Stimulated activated CD4-positive, alpha-beta T cell treated with anti-CD3 and anti-CD28 coated beads, Interleukin-2, amount 100 ng/mL, for 48 hours (primary cell): ENCODE measurements at places on chromosomes 2 and 18.

DNA sequence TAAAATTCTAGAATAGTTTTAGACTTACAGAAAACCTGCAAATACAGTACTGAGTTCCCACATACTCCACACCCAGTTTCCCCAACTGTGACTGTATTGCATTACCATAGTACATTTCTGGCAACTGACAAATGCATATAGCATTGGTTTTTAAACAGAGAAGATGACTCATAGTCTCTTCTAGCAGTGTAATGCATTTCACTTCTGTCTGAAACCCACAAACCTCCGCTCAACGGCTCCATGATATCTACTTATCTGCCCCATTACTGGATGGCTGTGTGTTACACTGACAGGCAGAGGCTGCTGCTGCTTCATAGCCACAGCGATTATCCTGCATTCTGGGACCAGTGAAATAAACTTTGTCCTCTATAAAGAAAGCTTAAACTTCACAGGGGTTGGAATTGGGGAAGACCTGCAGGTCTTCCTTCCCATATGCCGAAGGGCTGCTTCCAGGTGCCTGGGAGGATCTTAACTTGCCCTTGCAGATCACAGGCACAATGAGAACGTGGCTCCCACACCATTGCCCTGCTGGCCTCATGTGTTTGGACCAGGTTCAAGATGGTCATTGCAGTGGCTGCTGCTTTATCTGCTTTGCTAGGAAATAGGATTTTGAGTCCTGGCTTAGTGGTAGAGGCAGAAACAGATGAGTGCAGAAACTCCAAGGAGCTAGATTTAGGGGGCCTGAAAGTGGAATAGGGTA lies 742.6 kb upstream of the HS6ST1 start:
- no peak for DNase-seq

GRCh38 chr2:12549641-12550040 lies 167.1 kb upstream of the TRIB2 start:
- DNase-seq: no peak

GRCh38 chr2:203763938-203764664 lies 57.7 kb downstream of the CD28 start:
- no peak for DNase-seq

DNA sequence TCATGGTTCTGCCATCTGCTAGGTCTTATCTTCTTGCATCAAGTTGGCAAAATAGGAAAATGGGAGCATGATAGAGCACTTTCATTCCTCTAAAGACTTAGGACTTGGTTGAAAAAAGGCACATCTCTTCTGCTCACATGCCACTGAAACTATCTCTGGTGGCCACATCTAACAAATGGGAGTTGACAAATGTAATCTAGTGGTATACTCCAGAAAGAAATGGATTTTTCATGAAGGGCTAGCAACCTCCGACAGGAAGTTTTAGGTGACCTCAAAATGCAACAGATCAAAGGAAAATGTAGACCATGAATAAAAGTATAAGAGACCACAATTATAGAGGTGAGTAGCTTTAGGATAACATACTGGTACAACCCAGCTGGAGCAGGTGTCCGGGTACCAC lies 224.1 kb downstream of the SETBP1 start:
- DNase-seq: no peak

DNA sequence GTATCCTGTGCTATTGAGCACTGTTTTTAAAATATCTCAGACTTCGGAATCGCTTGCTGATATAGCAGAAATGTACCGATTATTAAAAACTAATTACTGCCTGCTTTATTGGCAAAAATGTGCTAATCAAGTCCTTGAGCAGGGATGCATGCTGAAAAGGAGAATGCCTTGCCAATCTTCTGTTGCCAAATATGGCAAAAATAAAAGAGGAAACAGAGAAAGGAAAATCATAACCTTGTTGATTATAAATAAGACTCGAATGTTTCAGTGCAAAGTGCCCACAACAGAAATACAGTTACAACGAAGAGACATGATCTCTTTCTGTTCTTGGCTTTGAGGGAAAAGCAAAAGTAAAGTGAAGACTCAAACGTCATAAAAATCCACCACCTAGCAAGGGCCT lies 248.5 kb downstream of the TMEM182 start:
- DNase-seq: no peak

DNA sequence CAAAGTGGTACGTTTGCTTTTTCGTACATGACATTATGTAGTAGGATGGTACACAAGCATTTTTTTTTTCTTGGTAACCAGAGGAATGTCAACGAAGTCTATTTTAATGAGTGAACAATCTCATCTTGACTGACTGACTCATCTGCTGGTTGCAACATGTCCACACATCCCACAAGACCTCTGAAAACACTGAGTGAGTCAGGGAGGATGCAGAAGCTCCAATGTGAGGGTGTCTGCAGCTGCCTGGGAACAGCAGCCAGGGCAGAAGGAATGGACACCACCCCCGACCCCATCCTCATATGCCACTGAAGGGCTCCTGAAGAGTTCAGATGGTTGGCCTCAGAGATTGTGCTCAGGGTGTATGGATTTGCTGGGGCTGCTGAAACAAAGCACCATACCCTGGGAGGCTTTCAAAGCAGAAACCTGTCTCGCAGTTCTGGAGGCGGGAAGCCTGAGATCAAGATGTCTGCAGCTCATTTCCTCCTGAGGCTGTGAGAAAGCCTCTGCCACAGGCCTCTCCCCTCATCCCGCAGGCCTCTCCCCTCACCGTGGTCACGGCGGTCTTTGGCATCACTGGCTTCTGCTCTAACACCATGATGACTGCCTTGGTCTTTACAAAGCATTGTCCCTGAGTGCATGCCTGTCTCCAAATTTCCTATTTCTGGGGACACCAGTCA lies 124.6 kb downstream of the LRATD1 start:
- no peak for DNase-seq

- DNase-seq: no peak
Observed at GRCh38 chr2:21415234-21415633, 291.5 kb downstream of the TDRD15 start.

- no peak for DNase-seq
Observed at GRCh38 chr18:59853380-59853779, 46.4 kb upstream of the PMAIP1 start.

GRCh38 chr18:58823412-58823811 lies 41.3 kb upstream of the ZNF532 start:
- no peak for DNase-seq

GRCh38 chr2:200679127-200679526 lies 93.3 kb downstream of the AOX1 start:
- no peak for DNase-seq

- no peak for DNase-seq
Observed at GRCh38 chr2:141384676-141385075, 746.1 kb downstream of the LRP1B start.

- DNase-seq: no peak
Observed at GRCh38 chr2:68857202-68857845, 13.9 kb downstream of the BMP10 start.

DNA sequence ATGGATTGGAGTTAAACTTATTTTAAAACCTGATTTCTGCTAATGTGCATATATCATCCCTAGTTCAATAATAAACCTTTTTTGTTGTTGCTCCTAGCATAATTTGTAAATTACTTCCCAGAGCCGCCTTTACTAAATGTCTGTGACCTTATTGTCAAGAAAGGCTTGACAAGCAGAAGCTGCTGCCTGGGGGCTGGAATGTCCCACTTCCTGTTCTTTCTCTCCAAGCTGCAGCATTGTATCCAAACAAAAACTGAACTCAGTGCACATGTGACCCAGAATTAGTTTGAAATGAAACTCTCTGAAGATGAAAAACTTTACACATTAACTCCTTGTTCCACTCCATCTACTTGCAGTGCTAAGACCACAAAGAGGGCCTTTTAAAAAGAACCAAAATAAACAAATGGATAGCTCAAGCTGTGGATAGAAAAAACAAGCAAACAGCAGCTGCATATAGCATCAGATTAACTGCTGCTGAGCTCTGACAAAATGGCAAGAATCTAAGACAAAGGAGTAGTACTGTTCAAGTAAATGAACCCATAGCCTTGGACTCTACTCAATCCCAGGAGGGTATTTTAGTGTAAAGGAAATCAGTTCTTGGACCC lies 99.8 kb upstream of the NEUROD1 start:
- no peak for DNase-seq

GRCh38 chr2:176647325-176648165 lies 378.3 kb downstream of the MTX2 start:
- no peak for DNase-seq

GRCh38 chr2:105951384-105951694 lies 206.6 kb downstream of the NCK2 start:
- no peak for DNase-seq

GRCh38 chr2:132521341-132521740 lies 104.7 kb downstream of the GPR39 start:
- no peak for DNase-seq

DNA sequence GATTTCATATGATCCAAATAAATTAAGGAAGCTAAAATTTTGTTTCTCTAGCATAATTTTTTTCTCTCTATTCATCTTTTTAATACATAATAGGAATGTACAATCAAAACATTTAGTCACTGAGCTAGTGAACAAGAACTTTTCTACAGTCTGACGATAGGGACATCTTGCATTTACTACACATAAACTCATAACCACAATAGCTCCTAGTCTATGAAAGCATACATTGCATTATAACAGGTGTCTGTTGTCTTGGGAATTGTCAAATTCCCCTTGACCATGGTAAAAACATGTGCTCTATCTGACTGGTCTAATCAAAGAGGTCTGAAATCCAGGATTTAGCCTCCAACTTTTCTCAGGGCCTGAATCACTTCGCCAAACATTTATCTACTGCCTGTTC lies 144.8 kb downstream of the FAM124B start:
- no peak for DNase-seq

- no peak for DNase-seq
Observed at GRCh38 chr18:3529077-3529476, 79.1 kb downstream of the TGIF1 start.

GRCh38 chr2:46377666-46378560 lies 80.7 kb downstream of the EPAS1 start:
- DNase-seq: no peak

GRCh38 chr2:100291152-100291970 lies 30.9 kb downstream of the LONRF2 start:
- DNase-seq: peak; percentile 28

DNA sequence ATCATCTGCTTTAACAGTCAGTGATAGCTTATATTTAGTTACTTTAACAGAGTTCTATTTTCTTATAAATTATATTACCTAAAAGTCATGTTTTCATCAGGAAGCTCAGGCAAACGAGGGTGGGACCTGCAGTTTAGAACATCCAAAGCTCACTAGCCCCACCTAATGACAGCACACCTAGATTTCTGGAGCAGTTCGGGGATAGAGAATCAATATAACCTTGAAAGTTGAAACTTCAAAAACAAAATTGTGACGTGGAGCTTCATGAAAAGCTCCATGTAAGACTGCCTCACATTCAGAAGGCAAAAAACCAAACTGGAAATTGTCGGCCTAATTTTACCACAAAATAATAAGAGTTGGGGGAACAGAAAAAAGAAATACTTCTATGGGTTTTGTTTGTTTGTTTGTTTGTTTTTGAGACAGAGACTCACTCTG lies 185.9 kb upstream of the CCDC150 start:
- peak; percentile 46 for DNase-seq

GRCh38 chr2:100855606-100856005 lies 35.7 kb downstream of the NPAS2 start:
- DNase-seq: no peak

GRCh38 chr2:18464913-18465312 lies 95.5 kb downstream of the RDH14 start:
- DNase-seq: no peak

DNA sequence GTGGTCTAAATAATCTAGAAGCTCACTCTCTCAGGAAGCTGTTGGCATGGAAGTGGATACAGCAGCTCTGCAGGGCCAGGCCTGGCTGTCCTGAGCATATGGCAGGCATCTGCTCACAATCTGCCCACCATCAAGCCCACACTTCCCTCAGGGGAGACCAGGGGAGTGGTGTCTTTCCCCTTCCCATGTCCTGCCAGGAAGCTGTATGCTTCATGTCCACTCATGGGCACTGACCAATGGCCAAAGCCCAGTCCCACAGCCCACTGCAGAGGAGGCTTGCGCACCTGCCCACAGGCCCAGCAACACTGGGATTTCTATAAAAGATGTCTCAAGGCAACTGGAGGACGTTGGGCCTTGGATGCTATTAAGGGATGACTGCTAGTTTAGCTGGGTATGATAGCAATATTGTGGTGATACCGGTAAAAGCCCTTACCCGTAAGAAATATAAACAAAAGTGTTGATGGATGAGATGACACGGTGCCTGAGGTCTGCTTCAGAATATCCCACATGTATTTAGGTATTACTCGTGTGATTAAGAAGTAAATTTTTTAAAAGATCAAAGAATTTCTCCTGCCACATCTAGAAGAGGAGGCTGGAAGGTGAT lies 106.7 kb upstream of the CTDP1 start:
- DNase-seq: no peak

DNA sequence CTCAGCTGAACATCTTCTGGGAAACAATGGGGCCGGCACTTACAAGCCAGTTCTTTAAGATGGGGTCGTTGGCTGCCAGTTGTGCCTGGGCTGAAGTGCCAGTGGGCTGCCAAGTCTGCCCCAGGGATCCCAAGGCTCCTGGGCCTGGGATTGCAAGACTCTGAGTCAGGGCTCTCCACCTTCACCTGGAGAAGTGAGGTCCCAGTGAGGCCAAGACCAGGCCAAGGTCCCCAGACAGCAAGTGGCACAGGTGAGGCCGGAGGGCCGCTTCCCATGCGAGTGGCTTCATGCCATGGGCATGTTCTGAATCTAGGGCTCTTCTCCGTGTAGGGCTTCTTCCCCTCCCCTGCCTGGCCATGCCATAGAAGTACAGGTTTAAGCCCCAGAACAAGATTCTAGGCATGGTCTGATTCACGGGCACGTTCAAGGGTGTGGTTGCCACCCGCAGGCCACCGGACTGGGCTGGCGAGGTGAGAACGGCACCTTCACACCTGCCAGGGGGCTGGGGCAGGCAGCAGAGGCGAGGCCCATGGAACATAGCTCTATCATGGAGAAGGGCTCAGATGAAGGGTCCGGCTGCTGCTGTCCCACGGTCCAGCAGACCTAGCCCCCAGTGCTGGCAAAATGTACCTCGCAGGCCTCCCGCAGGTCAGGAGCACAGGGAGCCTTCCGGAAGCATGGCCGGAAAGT lies 36.4 kb downstream of the TWIST2 start:
- no peak for DNase-seq

- no peak for DNase-seq
Observed at GRCh38 chr2:151520976-151521375, 111.3 kb downstream of the RIF1 start.

DNA sequence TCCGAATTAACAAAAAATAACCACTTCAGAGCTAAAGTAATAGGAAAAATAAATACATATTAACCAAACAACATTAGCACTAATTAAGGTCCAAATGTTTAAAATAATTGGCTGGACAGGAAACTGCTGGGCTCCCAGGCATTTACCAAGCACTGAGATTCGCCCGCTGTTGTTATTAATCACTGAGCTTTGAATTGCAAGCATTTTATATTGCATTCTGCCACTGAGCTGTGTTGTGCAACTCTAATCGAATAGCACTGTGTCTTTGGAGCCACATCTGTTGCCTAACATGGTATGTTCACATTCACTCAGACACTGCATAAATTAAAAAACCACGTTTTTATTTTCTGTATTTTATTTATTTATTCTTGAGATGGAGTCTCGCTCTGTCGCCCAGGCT lies 88.9 kb downstream of the SOWAHC start:
- DNase-seq: no peak
